ENCODE measurements at places on chromosomes 4 and X.

- no peak for DNase-seq
These were observed 1.8 kb downstream of the CCDC22 start for GRCh38 chrX:49237060-49237459.

DNA sequence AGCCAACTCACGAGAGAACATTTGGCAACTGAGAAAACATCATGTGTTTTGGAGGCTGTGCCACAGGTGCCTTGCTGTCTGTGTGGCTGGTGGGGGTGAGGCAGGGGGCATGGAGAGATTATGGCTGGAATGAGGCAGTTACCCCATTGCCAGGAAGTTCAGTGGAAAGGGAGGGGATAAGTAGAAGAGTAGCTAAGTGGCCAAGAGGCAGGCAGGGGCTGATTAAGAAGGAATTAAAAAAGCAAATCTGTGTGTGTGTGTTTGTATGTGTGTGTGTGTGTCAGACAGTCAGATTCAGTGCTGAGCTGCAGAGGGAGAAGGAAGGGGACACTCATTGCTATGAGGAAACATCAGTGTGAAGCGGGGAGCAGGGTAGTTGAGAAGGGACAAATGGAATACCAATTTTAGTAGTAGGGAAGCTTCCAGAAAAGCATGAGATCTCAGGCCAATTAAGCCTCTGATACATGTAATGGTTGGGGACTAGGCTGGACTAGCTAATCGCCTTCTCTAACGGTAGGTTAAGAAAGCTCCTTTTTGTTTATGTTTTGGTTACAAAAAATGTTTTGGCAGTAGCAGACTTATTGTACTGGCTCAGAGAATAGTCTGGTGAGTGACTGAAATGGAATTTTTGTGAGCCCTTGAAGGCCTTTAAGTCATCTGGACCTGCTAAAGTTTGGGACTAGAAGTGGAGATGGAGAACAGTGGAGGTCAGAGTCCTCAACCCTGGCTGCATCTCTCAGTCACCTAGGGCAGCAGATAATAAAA, 18.5 kb downstream of the TMEM164 start:
- DNase-seq, result peak; percentile 30

DNA sequence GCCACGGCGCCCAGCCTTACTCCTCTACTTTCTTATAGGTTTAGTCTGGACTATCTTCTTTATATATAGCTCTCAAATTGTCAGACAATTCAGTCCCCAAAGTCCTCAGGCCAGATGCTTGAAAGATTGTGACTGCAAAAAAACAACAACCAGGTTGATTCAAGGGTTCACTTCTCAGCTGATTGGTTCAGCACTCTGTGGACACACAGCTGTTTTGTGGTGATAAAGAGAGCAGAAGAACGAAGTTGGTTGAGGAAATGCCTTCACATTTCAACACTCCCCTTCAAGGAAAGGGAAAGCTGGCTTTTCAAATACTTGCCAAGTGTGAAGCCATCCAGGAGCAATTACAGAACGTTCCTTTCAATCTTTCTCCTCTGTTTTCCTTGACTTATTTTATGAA, 166.8 kb downstream of the SHROOM3 start:
- DNase-seq, result no peak

DNA sequence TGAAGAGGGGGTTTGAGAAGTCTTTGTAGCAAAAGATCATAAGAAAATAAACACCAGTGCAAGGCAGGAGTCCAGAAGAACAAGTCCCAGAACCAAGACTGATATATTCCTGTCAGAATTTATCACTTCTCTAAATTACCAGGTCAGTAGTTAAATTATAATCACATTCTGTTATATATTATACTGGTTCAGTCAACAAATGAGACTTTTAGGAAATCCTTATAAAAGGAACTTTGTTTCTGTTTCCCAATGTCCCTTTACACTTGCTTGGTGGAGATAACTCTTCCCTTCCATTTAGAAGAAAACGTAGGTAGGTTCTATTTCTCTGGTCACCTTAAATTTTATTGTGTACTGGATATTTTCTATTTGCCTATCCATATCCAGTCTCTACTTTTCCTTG, 21.1 kb downstream of the GBA3 start:
- no peak for DNase-seq

DNA sequence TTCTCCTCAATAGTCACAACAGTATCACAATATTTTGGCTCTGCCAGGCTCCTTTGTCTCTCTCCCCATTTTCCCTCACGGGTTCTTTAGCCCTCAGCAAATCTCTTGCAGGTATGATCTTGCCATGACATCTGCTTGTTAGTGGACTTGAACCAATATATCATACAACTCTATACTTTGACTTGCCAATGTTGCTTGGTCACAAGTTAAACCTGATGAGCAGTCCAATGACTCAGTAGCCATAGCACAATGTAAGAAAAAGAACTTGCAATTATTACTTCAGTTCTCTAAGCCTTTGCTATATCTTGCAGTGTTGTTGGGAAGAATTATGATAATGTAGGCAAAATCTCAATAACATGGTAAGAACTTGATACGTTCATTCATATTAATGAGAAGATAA, 174.6 kb upstream of the NRK start:
- no peak for DNase-seq

- DNase-seq, result no peak
These were observed 72.1 kb downstream of the PARM1 start for GRCh38 chr4:75004755-75005668.

DNA sequence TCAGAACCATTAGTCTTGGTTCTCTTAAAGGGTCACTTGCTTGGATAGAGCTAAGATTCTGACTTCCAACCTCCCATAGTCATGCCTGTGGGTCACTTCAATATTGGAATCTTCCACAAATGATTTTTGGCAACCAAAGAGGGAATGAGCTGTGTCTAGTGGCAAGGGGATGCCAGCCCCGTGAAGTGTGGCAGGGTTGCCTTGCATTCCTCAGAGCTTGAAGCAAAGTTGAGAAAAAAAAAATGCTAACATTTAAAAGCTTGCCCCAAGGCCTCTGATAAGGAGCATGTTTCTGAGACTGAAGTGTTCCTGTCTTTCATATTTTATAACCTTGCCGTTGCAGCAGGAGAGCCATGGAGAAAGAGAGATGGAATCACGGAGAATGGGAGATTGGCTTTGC, 120.2 kb downstream of the PAPSS1 start:
- no peak for DNase-seq

GRCh38 chrX:6468706-6469105, 66.2 kb downstream of the VCX3A start:
- DNase-seq, result no peak

DNA sequence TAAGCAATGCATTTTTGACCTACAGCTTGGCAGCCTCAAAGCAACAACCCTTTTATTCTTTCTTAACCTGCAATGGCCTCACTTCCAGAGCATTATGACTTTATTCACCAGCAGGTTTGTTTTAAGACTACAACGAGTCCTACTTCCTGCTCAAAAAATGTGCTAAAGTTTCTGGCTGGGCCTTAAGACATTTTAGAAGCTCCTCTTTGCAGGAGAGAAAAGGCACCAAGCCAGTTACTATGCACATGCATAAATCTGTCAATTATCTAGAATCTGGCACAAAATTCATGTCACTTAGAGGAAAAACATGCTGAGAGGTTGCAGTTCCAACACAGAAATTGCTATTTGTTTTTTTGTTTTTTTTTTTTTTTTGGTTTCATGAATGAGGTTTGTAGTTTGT, 223.0 kb upstream of the EPHA5 start:
- DNase-seq, result no peak

DNA sequence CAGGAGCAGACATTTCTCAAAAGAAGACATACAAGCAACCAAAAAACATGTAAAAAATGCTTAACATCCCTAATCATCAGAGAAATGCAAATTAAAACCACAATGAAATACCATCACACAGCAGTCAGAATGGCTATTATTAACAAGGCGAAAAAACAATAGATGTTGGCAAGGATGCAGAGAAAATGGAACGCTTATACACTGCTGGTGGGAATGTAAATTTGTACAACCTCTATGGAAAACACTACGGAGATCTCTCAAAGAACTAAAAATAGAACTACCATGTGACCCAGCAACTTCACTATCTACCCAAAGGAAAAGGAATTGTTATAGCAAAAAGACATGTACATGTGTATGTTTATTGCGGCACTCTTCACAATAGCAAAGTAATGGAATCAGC, 71.5 kb downstream of the PPP4R3C start:
- DNase-seq, result no peak

- no peak for DNase-seq
These were observed 17.4 kb downstream of the CD40LG start for GRCh38 chrX:136665258-136665900.

GRCh38 chr4:117376692-117377091, 291.3 kb upstream of the TRAM1L1 start:
- DNase-seq, result no peak

DNA sequence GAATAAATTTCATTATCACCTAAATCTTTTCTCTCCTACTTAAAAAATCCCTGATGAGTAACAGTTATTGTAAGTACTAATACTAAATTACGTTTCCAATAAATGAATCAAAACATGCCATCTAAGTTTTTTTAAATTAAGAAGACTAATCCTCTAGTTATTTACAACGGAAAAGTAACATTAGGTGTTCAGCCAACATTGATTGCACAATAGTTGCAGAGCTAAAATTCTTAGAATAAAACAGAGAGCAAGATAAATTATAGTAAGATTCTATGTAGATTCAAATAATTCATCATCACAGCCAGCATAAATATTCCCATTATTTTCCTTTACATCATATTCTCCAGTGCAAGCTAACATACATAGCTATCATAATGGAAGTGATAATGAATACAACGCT, 139.2 kb downstream of the HDX start:
- no peak for DNase-seq

DNA sequence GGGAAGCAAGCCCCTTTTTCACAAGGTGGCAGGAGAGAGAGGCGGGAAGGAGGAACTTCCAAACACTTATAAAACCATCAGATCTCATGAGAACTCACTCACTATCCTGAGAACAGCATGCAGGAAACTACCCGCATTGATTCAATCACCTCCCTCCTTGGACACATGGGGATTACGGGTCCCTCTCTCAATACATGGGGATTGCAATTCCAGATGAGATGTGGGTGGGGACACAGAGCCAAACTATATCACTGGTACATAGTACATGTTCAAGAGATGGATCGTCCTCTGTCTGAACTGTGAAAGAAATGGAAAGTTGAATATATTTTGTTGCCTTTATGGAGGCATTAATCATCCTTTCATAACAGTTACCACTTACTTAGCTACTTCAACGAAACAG, 12.8 kb downstream of the EREG start:
- DNase-seq, result no peak

- DNase-seq, result no peak
These were observed 193.0 kb upstream of the LCORL start for GRCh38 chr4:18214411-18215055.
